ENCODE measurements at places on chromosomes 1 and 21. TPM values are rescaled to one million over a fixed set of nuclear protein-coding genes. Genes with fewer than 3 reads are reported as not detected.

GRCh38 chr1:202923533-202923932 is 3.5 kb downstream of the KLHL12 start:
- DNase-seq, result no peak

Gene NR5A2
- 12.1 TPM for total RNA-seq

GRCh38 chr1:156725683-156726280 is 2.5 kb upstream of the METTL25B start:
- peak; percentile 86 for DNase-seq

DNA sequence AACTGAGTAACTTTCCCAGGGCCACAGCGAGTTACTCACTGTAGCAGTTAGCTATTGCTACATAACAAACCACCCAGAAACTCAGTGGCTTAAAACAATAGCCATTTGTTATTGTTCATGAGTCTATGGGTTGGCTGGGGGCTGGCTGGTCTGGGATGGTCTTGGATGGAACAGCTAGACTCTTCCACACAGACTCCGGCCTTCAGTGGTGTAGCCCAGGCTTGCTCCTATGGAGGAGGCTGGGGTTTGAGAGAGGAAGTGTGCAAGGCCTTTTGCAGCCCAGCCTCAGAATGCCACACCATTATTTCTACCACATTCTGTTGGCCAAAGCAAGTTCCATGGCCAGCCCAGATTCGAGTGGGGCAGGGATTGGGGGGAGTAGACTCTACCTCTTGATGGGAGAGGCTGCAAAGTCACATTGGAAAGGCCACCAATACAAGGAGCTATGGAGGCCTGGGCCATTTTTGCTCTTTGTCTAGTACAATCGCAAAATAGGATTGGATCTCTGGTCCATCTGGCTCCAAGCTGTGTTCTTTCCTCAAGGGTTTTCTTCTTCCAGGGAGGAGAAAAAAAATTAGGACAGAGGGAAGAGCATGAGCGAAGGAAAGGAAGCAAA is 37.5 kb upstream of the TTC22 start:
- DNase-seq, result no peak

GRCh38 chr1:227333423-227333822 is 15.1 kb upstream of the CDC42BPA start:
- no peak for DNase-seq

- DNase-seq, result no peak
Measured at GRCh38 chr1:181817091-181817490, 244.4 kb downstream of the ZNF648 start.

DNA sequence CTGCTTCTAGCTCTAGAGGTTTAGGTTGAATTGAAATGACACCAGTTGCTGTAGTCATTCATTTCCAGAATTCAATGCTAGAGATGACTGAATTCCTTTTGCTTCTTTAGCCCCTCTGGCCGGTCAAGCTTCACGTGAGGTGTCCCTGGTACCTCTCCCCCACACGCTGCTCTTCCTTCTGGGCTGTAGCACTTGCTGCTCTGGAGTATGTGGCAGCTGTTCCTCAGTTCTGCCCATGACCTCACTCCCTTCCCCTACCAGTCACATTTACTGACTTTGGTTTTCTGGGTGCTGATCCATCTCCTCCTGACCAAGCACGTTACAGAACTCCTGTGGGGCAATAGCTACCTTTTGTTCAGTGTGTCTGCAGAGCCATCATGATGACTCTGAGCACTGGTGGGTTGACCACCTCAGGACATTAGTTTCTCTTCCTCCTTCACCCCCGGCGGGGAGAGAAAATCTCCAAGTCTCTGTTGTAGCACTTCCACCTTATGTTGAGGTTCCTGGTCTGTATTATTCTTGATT is 128.1 kb downstream of the HHAT start:
- no peak for DNase-seq

- peak; percentile 4 for DNase-seq
Measured at GRCh38 chr1:24364975-24365678, 46.0 kb downstream of the GRHL3 start.

Gene NTMT2
- not detected for total RNA-seq

GRCh38 chr1:193358419-193358818 is 172.0 kb upstream of the B3GALT2 start:
- DNase-seq, result no peak

DNA sequence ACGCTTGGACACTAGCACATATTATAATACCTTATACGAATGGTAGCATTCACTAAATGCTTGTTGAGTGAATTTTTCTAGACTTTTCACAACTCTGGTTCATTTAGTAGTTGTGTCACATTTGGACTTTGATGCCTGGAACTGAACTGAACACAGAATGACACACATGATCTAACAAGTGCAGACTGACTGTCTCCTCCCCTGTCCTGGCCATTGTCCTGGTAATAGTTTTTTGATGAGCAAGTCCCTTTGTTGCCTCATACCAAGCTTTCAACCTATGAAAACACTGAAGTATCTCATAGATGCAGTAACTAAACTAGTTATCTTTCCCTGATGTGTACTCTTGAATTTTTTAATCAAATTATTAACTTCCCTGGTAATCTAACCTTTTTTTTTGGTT is 66.4 kb downstream of the LRRC8D start:
- no peak for DNase-seq

- peak; percentile 23 for DNase-seq
Measured at GRCh38 chr1:221718381-221719277, 23.3 kb downstream of the DUSP10 start.

DNA sequence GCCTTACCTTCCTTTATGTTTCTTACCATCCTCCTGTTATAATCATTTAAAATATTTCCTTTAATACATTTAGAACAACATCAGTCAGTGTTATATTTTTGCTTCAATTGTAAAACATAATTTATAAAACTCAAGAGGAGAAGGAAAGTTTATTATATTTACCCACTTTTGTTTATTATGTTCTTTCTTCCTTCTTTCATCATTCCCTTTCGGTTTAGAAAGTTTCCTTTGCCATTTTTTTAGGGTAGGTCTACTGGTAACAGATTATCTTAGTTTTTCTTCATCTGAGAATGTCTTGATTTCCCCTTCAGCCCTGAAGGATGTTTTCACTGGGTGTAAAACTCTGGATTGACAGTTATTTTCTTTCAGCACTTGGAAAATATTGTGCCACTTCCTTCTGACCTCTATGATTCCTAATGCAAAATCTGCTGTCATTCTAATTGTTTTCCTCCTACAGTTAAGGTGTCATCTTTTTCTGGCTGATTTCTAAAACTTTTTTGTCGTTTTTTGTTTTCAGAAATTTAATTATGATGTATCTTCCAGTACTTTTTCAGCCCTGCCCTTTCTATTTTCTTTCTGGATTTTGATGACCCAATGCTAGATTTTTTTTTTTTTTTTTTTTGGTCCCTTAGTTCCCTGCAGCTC is 25.0 kb downstream of the PTPN22 start:
- no peak for DNase-seq

DNA sequence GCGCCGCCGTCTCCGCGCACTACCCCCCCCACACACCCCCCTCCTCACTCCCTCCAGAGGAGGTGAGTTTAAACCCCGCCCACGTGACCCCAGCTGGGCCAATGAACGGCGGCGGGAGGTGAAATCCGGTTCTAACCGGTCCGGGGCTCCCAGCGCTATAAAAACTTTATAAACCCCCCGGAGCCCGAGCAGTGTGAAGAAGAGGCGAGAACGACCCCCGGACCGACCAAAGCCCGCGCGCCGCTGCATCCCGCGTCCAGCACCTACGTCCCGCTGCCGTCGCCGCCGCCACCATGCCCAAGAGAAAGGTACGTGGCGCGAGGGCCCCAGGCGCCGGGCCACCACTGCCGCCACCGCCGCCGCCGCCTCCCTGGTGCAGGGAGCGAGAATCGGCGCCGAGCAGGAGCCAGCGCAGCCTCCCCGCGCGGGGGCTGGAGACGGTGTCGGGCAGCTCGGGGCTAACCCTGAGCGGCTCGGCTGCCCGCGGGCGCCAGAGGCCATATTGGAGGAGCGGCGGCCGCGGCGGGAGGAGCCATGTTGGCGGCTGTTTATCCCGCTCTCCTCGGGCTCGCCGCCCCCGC is at the start of gene HMGN2:
Gene HMGN2, plus strand, starts transcription at position 121 of the 581 bp plus-strand sequence. Its CDS starts 173 bp downstream, at position 294.
- DNase-seq, result peak; percentile 72

DNA sequence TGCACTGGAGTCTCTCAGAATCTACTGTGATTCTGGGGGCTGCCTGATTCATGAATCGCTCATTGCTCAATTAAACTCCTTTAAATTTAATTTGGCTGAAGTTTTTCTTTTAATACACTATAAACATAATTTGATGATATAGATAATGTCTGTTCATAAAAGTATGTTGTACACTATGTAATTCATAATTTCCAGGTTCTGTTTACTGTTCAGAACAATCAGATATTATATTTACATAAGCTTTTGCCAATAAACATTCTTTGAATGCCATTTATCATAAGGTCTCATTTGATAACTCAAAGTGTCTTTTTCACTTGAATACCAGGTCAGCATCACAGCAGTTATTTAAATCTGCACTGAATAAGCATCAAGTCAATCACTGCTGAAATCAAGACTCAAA is 39.6 kb downstream of the PIGK start:
- DNase-seq, result no peak

DNA sequence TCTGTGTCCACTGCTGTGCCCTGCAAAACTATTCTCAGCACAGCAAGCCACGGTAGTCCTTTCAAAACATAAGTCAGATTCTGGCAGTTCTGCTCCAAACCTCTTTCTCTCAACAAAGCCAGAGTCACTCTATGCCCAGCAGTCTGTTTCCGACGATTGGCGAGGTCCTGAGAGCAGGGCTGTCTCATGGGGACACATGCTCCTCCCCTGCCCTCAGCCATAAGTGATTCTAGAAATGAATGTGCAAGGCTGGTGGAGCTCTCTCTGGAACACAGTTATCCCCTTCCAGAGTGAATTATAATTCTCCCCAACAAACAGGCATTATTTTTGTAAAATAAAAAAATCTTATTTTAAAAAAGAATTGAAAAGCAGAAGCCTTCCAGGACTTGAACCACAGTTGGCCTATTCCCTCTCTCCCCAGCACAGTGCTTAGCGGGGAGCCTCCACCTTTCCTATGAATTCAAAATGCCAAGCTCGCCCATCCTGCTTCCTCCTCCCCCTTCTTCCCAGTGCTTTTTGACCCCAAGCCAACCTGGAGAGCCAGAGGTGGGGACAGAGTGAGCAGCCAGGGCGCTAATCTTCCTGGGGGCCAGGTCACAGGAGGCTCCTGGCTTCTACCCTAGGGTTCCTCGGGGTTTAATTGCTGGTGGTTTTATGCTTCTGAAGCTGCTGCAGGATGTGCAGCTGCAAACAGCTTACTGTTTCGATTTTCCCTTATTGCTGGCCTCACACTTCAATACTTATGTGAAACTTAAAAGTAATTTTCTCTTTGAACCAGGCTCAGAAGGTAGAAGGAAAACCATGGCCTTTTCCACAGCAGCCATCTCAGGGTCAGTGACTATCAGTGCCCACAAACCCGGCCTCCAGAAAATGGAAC is 41.1 kb downstream of the KCNJ6 start:
- DNase-seq, result no peak

DNA sequence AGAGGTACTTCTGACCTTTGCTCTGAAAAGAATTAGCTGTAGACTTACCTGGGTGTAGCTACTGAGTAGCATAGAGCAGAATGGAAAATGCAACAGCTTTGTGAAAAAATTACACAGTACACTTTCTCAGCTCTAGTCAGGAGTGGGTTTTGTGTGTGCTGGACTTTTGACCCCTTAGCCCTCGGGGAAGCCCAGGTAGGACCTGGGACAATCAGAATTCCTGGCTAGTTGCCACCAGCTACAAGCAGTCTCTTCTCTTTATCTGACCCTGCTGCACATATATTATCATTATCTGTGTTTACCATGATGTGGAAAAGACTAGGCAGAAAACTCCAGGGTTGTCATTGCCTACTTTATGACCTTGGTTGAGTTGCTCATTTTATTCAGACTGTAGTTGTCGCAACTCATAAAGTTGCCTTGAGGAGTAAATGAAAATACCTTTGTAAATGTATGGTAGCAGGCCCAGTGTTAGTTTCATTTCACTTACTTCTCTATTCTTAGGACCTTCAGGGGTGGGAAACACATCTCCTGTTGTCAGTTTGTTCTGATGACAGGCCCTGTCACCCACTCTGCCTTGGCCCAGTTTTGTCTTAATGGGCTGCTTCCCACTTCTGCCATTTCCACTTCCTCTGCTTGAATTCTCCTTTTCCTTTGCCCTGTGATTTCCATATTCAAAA is 5.4 kb downstream of the NEK7 start:
- no peak for DNase-seq

- DNase-seq, result no peak
Measured at GRCh38 chr1:217392441-217392840, 238.4 kb downstream of the GPATCH2 start.

DNA sequence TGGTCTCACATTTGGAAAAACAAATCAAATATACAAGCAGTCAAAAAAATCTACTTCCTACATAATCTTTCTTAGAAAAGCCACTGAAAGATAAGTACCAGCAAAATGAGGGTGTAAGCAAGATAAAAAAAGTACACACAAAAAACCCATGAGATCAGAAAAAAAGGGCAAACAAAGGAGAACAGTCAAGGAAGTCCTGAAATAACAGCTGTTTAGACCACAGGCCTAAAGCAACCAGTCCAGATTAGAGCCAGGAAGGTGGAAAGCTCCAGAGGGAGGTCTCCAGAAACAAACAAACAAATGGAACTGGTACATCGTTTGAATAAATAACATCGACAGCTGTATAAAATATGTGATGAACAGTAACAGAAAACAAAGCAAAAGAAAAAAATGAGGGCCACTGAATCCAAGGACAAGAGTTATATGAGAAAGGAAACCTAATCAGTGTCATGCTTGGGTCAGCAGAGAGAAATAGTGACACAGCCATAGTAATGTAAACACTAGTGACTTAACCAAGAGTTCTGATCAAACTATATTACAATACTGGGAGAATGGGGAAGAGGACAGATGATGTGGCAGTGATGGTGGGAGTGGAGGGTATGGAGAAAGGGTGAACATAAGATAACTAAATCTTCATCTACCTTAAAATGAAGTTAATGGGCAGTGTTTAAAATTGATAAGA is 67.5 kb downstream of the NVL start:
- peak; percentile 89 for DNase-seq

- no peak for DNase-seq
Measured at GRCh38 chr1:213110349-213111300, 59.6 kb downstream of the RPS6KC1 start.

Gene MPZL1
- 99.4 TPM for total RNA-seq

DNA sequence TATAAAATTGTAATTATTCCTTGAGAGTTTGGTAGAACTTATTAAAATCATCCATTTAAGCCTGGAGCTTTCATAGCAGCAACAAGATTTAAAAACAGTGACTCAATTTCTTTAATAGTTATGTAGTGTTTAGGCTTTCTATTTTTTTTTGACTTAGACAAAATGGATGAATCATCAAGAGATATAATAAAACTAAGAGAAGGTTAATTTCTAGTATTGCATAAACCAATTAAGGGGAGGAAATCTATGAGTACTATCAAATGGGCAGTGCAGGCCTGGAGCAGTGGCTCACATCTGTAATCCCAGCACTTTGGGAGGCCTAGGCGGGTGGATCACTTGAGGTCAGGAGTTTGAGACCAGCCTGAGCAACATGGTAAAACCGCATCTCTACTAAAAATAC is 416.3 kb upstream of the USP24 start:
- DNase-seq, result no peak

Gene TTC24
- total RNA-seq, result not detected

Gene RNF186
- not detected for total RNA-seq

- DNase-seq, result peak; percentile 85
Measured at GRCh38 chr1:159798893-159799292, 3.3 kb upstream of the FCRL6 start.

- no peak for DNase-seq
Measured at GRCh38 chr1:26959722-26960624, at the start of gene KDF1. TSS of gene KDF1 (minus strand) at chr1:26960468. CDS start at chr1:26952380, 8,088 bp downstream.

Gene OLIG2
- not detected for total RNA-seq

Gene NEGR1
- 21.8 TPM for total RNA-seq

All from endothelial cell of umbilical vein (primary cell).